H9 (cell line): ENCODE measurements at places on chromosomes 1 and 21.

DNA sequence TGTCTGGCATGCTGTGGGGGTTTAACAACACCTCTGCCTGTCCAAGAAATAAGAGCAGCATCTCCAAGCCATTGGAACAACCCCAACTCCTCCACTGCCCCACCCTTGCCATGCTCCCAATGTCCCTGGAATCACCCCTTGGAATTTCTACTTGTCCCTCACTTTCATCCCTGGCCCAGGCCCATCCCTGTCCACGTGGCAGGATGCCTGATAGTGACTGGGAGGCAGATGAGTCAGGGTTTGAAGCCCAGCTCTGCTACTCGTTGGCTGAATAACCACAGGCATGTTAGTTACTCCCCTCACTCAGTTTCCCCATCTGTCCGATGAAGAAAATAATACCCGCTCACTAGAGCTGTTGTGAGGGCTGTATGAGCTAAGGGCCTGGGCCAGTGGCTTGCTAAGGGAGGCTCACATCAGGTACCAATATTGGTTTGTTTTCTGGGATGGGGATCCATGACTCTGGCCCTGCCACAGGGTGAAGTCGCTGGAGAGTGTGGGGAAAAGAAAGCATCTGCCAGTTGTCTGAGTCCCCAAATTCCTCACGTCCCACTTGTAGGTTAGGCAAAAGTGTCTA is 99.4 kb upstream of the TLR5 start:
- DNase-seq = peak; percentile 12

GRCh38 chr21:29185172-29185571 is 54.7 kb downstream of the MAP3K7CL start:
- no peak for DNase-seq

DNA sequence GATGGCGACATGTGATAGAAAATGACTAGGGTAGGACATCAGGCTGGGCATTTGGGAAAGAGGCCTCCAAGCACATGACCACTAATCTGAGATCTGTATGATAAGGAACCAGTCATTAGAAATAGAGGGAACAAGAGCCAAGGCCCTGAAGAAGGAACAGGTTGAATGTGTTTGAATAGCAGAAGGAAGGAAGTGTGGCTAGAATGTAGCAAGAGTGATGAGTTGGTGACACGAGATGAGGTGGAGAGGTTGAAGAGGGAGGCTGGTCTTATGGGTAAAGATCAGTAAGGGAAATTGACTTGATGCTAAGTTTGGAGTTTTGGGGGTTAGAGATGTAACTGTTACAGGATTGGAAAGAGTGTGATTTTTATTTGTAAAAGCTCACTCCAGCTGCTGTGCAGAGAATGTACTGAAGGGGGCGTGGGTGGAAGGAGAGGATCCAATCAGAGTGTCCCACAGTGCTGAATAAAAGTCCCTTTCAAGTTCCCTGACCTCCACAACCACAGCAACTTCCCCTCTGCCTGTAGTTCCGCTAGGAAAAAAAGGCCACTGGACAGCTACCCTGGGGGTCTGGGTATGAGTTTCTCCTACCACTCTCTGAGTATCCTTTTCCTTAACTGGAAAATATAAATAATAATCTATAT is 295.0 kb downstream of the OMA1 start:
- DNase-seq = peak; percentile 51

DNA sequence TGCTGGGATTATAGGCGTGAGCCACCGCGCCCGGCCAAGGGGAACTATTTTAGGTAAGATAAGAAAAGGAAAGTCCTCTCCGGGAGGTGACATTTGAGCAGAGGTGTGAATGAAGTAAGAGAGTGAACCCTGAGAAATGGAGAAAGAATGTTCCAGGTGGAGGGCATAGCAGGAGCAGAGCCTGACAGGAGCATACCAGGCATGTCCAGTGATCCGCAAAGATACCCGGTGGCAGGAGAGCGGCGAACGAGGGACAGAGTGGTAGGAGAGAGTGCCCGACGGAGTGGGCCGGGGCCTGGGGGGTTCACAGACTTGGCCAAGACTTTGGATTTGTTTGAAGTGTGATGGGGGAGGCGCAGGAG is 7.9 kb upstream of the RPS6KA1 start:
- no peak for DNase-seq

GRCh38 chr1:54219688-54220003 is 19.7 kb downstream of the MRPL37 start:
- DNase-seq = no peak

DNA sequence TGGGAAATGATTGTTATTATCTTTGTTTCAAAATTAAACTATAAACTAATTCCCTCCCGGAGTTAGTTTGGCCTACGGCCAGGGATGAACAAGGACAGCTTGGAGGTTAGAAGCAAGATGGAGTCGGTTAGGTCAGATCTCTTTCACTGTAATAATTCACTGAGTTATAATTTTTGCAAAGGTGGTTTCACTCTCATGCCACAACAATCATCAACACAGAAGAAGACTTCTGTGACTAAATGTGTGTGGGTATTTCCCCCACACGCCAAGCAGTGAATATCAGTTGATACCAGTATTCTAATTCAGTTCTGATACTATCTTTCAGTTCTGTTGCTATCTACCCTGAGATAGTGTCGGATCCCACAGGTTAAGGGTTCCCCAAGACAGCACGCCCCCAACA is 215.1 kb downstream of the S1PR1 start:
- no peak for DNase-seq

DNA sequence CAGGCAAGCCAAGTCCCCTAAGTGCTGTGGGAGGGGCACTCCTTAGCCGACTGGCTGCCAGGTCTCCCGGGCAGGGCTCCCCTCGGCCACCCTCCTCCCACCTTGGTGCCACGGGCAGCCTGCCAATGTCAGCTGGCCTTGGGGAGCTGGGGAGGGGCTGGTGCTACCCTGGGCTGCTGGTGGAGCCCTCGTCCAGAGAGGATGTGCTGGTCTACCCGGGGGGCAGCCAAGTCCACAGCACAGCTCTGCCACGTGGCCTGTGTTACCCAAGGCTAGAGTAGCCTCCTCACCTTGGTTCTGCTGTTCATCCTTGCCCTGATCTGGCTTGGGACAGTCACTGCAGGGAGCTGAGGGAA is 42.9 kb downstream of the CRYAA start:
- DNase-seq = no peak

DNA sequence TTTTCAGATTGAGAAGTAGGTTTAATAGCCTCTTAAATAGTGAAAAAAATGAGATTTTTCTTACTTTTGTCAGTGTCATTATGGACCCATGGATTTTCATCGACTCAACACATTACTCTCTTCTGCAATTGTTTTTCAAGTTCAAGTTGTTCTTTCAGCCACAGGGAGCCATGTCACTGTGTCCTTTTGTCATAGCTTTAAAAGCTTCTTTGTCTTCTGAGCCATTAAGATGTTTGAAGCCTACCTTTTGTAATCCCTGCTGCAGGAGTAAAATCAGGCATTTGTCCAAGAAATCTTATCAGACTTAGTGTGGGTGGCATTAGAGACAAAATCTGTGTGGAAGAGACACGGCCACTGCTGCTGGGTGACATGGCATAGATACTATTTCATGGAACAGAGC is 92.8 kb upstream of the ZP4 start:
- DNase-seq = no peak

GRCh38 chr1:53576866-53577760 is 117.9 kb downstream of the DMRTB1 start:
- DNase-seq = no peak

DNA sequence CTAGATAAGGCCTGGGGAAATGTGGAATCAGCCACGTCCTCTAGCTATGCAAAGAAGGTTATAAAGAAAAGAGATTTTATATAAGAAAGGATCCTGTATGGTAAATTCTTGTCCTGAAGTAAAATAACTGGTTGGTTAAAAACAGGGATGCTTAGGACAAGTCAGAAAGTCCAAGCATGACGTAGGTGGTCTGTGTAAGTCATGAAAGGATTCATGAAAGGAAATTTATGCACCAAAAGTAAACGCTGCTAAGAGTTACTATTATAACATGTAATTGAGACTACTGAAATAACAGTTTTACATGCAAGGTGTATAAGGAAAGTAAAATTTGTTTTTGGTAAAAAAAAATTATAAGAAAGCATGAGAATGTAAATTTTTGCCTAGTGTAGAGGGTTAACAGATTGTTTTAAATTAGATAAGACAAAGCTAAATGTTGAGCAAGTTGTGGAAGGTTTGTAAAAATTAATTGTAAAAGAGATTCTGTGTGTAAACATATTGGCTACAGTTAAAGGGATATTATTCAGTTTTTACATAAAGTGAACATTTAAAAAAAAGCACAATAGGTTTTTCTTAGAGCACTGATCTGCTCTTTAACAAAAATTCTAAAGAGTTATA is 43.9 kb downstream of the PIGK start:
- DNase-seq = no peak

DNA sequence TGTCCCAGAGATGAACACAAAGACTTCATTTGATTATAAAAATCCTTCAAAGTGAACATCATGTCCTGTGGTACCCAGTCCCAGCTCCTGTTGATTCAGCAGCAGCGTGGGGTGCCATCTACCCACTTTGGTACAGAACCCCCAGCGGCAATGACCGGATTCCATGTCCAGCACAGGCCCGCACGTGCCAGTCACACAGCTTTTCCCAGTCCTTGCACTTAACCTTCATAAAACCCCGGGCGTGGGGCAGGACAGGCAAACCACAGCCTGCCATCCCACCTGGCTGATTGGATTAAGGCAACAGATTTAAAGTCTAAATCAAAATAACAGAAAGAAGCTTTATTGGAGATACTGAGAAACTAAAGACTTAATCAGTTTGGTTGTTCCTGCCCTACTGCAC is 15.5 kb downstream of the CEP104 start:
- DNase-seq = no peak

GRCh38 chr1:10835822-10836421 is 39.5 kb upstream of the CASZ1 start:
- DNase-seq = peak; percentile 97

- no peak for DNase-seq
Observed at GRCh38 chr21:26881504-26882228, 36.5 kb upstream of the ADAMTS1 start.

- DNase-seq = no peak
Observed at GRCh38 chr1:118073648-118074435, 111.2 kb downstream of the SPAG17 start.

GRCh38 chr1:40067023-40067422 is 26.5 kb downstream of the CAP1 start:
- no peak for DNase-seq

DNA sequence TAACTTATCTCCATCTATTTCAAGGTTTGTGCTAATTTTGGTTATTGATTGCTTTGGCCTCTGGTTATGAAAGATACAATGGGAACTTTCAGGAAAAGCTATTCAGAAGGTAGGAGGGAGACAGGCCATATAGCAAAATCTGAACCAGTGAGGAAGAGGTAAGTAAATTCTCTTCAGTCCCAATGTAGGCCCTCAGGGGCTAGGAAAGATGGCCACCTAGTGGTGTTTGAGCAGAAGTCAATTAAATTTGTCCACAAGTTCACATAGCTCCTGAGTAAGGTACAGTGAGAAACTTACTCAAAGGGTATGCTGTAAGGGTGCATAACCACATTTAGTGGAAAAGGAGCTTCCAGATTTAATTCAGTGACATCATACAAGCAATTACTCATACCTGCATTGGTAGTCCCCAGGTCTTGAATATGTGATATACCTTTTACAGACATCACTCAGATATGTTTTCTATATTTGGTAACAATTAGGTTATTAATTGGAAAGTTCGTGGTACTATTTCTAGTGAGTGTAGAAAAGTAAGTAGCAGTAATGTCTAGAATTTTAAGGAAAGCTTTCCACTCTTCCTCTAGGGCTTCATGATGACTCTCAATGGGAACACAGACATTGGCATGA is 21.4 kb upstream of the FMO1 start:
- DNase-seq = peak; percentile 72

DNA sequence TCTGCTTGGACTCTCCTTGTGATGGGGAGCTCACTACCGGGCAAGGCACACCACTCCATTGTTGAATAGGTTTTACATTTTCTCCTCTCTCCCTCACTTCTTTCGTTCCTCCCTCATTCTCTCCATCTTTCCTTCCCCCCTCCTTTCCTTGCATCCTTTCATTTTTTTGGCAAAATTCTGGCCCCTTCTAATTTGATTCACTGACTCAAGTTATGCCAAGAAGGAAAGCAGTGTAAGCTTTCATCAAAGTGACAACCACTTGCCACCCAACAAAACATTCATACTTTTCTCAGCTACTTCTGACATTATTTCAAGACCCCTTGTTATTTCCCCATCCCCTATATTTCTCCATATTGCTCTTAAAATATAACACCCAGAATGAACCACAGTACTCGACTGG is 68.4 kb downstream of the CACNA1E start:
- DNase-seq = no peak

DNA sequence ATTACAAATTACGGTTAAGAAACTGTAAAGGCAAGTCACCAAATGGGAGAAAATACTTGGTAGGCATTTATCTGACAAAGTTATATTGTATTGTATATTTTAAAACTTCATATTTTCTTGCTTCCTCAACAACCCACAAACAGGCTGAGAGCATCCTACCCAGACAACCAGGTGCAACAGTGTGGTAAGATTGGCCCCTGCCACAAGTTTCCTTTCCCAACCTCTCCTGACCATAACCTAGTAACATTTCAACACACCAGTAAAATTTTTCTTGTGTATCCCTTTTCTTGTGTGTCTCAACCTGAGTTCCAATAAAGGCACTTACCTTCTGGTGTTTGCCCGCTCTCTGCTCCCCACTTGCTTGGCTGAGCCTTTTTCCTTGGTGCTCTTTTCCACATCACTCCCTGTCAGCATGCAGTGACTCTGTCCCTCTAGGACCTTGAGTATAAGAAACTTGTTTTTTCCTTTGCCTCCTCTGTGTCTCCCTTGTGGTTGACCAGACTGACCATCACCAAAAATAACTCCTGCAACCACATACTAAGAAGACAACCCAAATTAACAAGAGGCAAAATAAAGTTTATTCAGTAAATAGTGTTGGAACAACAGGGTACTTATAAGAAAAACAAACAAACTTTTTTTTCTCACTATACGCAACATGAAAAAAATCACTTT is 40.9 kb downstream of the FCRL3 start:
- DNase-seq = no peak

- DNase-seq = peak; percentile 96
Observed at GRCh38 chr1:57307392-57308170, 116.3 kb downstream of the DAB1 start.

GRCh38 chr1:229841230-229841629 is 215.2 kb downstream of the URB2 start:
- no peak for DNase-seq

- DNase-seq = no peak
Observed at GRCh38 chr21:31135531-31136184, 97.4 kb upstream of the KRTAP19-8 start.

DNA sequence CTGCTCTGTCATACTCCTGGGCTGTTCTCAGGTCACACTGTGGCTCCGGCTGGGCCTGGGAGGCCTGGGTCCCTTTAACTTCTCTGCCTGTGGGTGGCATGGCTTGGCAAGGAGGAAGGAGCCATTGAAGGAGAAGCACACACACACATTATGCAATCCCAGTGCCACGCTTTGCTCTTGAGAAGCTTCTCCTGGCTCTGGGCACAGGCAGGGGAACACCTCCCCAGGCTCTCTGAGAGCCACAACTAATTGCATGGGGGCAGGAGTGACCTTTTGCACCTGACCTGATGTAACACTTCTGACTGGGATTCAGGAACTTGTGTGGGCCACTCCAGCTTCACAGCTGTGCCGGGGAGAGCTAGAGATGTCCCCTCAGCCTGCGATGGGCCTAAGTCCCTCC is 23.1 kb downstream of the LGR6 start:
- DNase-seq = no peak

GRCh38 chr1:85330711-85331290 is 54.4 kb upstream of the BCL10 start:
- no peak for DNase-seq

- no peak for DNase-seq
Observed at GRCh38 chr1:110336300-110337039, 2.7 kb upstream of the RBM15 start.
